ENCODE measurements at places on chromosomes 2 and 18.

GRCh38 chr18:45040879-45041278 lies 360.2 kb downstream of the SETBP1 start:
- H3K4me1 ChIP-seq: peaks cover under 1% of the 10 kb centered on the region
- no peak overlapping the region for H3K27ac ChIP-seq
- H3K36me3 ChIP-seq: no peaks in the 10 kb centered on the region
- H3K27me3 ChIP-seq: no peaks in the 10 kb centered on the region
- no peak for DNase-seq

- no peak overlapping the region for H3K27ac ChIP-seq
- H3K4me1 ChIP-seq: no peaks in the 10 kb centered on the region
- peak; percentile 70 for DNase-seq
- H3K4me3 ChIP-seq: no peak overlapping the region
- no peaks in the 10 kb centered on the region for H3K27me3 ChIP-seq
Measured at GRCh38 chr2:235917506-235917905, 250.7 kb downstream of the GBX2 start.

DNA sequence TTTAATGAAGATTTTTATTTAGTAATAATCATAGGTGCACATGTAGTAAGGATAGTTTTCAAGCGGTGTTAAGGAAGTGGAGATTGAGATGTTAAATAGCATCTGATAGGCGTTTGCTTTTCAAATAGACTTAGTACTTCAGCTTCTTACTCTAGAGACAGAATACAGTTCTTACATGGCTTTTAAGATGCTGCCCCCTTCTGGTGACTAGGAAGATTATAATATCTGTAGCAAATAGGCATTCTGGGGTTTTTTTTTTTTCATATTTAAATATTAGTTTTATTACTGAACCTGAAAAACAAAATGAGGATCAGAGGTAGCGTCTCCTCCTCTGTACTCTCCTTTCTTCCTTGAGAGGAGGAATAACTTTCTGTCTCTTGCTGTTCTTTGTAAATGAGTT lies 100.2 kb downstream of the AGAP1 start:
- H3K27ac ChIP-seq: no peak overlapping the region
- peak; percentile 73 for DNase-seq
- H3K4me3 ChIP-seq: no peak overlapping the region

- no peak for DNase-seq
- H3K36me3 ChIP-seq: no peaks in the 10 kb centered on the region
- H3K27ac ChIP-seq: no peak overlapping the region
Measured at GRCh38 chr2:106061611-106062349, 132.3 kb downstream of the UXS1 start.

- H3K27me3 ChIP-seq: no peaks in the 10 kb centered on the region
- H3K4me3 ChIP-seq: no peak overlapping the region
- no peak for DNase-seq
- H3K27ac ChIP-seq: no peak overlapping the region
- no peaks in the 10 kb centered on the region for H3K36me3 ChIP-seq
- H3K4me1 ChIP-seq: peaks cover 7% of the 10 kb centered on the region
Measured at GRCh38 chr18:13565228-13565627, 161.1 kb downstream of the FAM210A start.

GRCh38 chr2:195663007-195663406 lies 6.0 kb downstream of the SLC39A10 start:
- H3K36me3 ChIP-seq: no peaks in the 10 kb centered on the region
- H3K4me3 ChIP-seq: no peak overlapping the region
- no peaks in the 10 kb centered on the region for H3K27me3 ChIP-seq
- H3K4me1 ChIP-seq: peaks cover 3% of the 10 kb centered on the region
- no peak for DNase-seq

DNA sequence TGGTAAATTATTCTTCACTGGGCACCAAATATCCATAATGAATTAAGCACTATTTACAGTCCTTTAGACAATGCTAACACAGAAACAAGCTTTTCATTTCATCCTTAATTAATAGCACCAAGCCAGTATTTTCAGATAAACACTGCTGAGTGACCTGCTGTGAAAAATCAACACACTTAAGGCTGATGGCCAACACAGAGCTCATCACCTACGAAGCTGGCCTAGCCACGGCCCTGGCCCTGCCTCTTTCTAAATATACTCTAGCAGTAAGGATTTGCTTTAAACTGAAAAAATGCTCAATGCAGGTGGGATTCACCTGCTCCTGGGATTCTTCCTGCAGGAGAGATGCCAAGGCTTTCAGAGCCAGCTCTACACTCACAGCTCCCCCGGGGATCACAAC lies 18.4 kb downstream of the CYB5A start:
- H3K4me1 ChIP-seq: peaks cover 8% of the 10 kb centered on the region
- no peak overlapping the region for H3K4me3 ChIP-seq
- no peak for DNase-seq
- no peaks in the 10 kb centered on the region for H3K27me3 ChIP-seq

DNA sequence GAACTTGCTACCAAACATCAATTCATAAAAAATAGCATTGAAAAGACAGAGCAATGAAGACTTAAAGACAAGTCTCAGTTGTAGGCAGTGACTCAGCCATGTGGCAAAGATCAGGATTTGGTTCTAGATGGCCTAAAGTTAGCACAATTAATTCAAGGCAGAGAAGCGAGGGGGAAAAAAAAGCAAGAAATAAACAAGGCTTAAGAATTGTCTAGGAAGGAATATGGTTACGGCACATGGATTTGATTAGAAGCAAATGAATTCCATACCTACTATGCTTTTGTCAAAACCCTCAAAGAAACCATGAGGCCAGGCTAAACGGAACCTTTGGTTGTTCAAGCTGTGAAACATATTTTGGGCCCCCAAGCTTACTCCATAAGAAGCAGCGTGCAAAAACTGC lies 362.2 kb upstream of the KCNH7 start:
- no peak overlapping the region for H3K4me3 ChIP-seq
- no peak for DNase-seq
- no peaks in the 10 kb centered on the region for H3K4me1 ChIP-seq
- H3K36me3 ChIP-seq: no peaks in the 10 kb centered on the region

DNA sequence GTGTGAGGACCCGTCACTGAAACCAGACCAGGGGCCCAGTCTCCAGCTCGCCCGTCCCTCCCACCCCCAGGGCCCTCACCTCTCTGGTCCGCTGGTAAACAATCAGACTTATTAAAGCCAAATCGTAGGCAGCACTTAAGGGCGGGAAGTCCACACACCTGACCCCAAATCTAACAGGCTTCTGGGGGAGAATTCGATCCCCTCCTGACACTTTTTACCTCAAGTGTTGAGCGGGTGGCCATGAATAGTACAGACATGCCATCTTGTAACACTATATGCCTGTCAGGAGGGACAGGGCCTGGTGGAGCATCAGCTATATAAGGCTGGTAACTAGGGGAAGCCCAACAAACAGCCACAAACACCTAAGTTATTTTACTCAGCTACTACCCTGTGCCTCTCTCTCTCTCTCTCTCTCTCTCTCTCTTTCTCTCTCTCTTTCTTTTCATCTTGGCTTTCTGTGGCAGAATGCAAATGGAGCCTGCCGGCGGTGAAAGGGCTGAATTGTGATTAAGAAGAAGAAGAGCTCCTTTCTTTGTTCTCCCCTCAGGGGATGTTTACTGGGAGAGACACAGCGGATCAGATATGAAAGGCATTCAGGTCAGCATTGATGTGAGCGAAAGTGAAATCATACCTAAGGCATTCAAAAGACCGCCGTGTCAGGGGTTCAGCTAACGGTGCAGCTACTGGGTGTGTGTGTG lies 9.5 kb downstream of the ZEB2 start:
- peak; percentile 82 for DNase-seq
- no peaks in the 10 kb centered on the region for H3K27me3 ChIP-seq
- peaks cover 34% of the 10 kb centered on the region for H3K4me1 ChIP-seq
- no peaks in the 10 kb centered on the region for H3K36me3 ChIP-seq

DNA sequence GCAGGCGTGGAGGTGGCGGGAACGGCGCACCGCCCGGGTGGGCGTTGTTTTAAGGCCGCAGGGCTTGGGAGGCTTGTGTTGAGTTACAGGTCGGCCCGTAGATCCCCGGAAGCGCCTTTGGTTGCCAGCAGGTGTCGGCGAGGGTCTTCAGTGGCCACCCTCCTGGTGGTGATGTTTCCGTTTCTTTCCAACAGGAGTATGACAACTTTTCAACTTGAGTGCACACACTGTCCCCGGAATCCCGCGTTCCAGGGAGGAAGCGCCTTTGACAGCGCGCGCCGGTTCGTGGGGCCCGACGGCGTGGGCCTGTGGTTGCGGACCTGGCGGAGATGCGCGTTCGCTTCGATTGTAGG lies 1.0 kb upstream of the HDAC4 start:
- peak overlapping the region; percentile 63 for H3K4me3 ChIP-seq
- no peaks in the 10 kb centered on the region for H3K27me3 ChIP-seq
- no peaks in the 10 kb centered on the region for H3K36me3 ChIP-seq

DNA sequence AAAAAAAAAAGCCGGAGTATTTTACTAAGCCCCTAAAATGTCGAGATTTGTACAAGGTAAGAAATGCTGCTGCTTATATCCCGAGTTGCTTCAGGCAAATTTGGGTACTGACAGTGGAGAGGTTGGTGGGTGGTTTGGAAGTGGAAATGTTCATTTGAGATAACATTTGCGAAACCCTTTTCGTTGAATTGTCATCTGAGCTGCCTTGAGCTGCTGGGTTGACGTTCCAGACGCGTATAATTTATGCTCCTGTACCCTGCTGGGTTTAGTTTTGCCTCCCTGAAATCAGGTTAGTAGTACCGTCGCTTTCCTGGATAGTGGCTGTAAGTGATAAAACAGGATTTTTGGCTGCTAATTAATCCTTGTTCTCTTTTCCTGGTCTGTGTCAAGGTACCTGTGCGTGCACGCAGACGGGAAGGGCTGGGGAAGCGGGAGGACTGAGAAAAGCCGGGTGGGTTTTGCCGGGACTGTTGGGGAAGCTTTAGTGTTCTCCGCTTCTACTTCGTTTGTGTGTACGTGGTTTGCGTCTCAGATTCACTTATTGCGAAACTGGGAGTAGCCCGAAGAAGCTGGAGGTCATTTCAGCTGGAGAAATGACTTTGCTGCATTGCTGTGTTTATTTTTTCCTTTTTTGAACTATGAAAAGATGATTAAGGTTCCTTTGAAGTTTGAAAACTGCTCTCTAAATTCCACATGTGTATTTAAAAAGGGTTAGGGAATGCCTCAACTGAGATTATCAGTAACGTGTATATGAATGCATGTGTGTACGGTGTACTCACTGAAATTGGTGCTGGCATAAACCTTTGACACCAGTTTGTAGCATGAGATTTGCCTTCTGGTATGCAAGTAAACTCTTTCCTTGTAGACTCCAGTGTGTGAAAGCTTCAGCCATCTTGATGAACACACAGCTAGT lies 709 bp downstream of the UGP2 start:
- no peaks in the 10 kb centered on the region for H3K4me1 ChIP-seq
- DNase-seq: peak; percentile 84
- peak overlapping the region; percentile 89 for H3K4me3 ChIP-seq

GRCh38 chr2:204255071-204255470 lies 290.2 kb upstream of the PARD3B start:
- no peak overlapping the region for H3K4me3 ChIP-seq
- H3K36me3 ChIP-seq: no peaks in the 10 kb centered on the region
- peaks cover 5% of the 10 kb centered on the region for H3K4me1 ChIP-seq

DNA sequence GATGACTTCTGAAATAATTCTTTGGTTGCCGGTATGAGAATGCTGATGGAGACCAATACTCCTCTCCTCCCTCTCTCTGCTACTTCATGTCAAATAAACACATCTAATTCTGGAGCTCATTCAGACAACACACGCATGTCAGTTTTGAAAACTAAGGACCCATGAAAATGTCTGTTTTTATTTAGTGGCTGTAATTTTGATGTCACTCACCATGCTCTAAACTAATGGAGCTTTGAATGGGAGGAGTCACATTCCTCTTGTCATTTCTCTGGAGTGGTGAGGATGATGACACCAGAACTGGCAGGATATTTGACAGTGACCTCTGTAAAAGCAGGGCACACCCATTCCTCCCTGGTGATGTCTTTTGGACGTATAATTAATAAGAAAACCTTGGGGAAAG lies 163.0 kb downstream of the PHLPP1 start:
- no peaks in the 10 kb centered on the region for H3K27me3 ChIP-seq
- H3K4me1 ChIP-seq: no peaks in the 10 kb centered on the region
- no peak for DNase-seq
- H3K36me3 ChIP-seq: no peaks in the 10 kb centered on the region
- H3K4me3 ChIP-seq: no peak overlapping the region

GRCh38 chr2:2889141-2889540 lies 488.5 kb downstream of the EIPR1 start:
- DNase-seq: no peak
- H3K27me3 ChIP-seq: no peaks in the 10 kb centered on the region
- H3K36me3 ChIP-seq: no peaks in the 10 kb centered on the region
- no peak overlapping the region for H3K27ac ChIP-seq

- DNase-seq: no peak
- no peaks in the 10 kb centered on the region for H3K4me1 ChIP-seq
- H3K27ac ChIP-seq: no peak overlapping the region
Measured at GRCh38 chr2:84276590-84277255, 182.4 kb downstream of the SUCLG1 start.

DNA sequence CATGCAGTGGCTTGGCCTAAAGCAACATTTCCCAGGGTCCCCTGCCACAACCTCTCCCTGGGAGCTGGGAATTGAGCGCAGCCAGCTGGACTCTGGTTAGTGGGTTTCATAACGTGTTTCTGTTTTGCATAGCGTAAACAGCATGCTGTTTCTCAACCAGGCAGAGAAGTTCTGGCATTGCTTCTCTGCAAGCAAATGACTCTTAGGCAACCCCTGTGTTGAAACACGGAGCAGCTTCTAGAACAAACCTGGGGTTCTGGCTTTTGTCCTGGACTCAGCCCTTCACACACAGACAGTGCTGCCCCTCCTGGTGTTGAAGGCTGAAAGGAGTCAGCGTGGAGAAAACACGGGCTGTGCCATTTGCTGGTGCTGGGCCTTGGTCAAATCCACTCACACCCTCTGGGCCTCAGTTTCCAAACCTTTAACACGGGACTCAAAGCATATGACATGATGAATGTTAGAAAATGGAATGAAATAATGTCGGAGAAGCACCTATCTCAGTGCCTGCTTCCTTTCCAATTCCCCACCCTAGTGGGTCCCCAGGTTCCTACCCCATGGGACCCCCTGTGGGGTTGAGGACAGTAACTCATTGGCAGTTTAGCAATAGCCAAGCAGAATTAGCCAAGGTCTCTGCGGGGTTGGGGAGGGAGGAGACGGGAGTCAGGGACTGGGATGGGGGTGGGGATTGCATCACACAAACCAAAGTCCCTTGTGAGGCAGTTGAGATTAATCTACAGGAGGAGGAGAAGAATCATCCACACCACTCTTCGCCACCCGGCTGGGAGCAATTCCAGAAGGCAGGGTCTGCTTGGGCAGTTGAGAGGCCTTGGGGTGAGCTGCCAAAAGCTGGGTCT lies 30.2 kb upstream of the IL1R2 start:
- no peak overlapping the region for H3K4me3 ChIP-seq
- H3K36me3 ChIP-seq: no peaks in the 10 kb centered on the region
- peak overlapping the region; percentile 75 for H3K27ac ChIP-seq
